NCI-H187 (cell line): ENCODE measurements at places on chromosomes 13 and 19.

GRCh38 chr19:42442833-42443232 lies at the start of gene CXCL17:
CXCL17 (minus strand) TSS chr19:42442946; CDS start chr19:42442832, 114 bp downstream.
- no peak for DNase-seq

DNA sequence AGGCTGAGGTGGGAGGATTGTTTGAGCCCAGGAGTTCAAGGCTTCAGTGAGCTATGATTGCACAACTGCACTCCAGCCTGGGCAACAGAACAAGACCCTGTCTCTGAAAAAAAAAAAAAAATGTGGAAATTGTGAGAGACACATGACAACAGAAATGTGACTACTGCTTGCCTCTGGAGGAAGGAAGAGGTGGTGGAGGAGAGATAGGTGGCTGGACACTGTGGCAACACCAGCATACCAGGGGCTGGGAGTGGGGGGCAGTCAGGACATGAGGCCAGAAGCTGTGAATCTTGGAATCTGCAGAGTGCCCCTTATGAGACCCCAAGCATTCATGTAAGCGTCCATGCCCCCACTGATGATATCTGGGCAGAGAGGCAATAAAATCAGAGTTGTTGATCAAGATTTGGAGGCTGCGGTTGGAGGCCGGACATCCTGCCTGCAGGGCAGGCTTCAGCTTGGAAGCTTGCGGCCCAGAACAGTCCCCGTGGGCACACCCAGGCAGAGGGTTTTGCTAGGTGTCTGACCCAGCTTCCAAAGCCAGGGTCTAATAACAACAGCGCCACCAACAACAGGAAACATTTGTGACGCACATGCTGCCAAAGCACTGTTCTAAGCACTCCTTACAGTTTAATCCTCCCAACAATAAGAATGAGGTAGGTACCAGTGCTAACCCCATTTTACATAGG lies 16.9 kb downstream of the FAM187B start:
- DNase-seq = no peak

GRCh38 chr19:4814625-4815425 lies 16.7 kb downstream of the TICAM1 start:
- no peak for DNase-seq

DNA sequence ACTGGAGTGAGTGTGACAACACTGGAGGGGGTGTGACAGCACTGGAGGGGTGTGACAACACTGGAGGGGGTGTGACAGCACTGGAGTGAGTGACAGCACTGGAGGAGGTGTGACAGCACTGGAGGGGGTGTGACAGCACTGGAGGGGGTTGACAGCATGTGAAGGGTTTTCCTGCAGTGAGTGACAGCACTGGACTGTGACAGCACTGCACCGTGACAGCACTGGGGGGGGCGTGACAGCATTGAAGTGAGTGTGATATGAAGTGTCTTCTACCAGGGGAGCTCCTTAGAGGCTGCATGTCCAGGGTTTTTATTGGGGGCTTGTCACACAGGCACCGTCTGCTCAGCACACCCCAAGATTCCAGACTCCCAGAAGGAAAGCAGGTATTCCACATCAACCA lies 274.8 kb downstream of the TEX29 start:
- DNase-seq = no peak
